ENCODE measurements at places on chromosomes 16 and 17. TPM values are rescaled to one million over a fixed set of nuclear protein-coding genes. Genes with fewer than 3 reads are reported as not detected.

The HOXB1 gene
- polyA plus RNA-seq: 0.30 TPM

The CORO6 gene
- 3.1 TPM for polyA plus RNA-seq

The C1QL1 gene
- 4.0 TPM for polyA plus RNA-seq

The ITGAD gene
- 0.12 TPM for polyA plus RNA-seq

The HOXB9 gene
- polyA plus RNA-seq: 69.7 TPM

The HSD17B1 gene
- 3.0 TPM for polyA plus RNA-seq

The SYT17 gene
- 9.6 TPM for polyA plus RNA-seq

The SAMD14 gene
- polyA plus RNA-seq: 12.9 TPM

The MYH2 gene
- polyA plus RNA-seq: not detected

The CDH5 gene
- polyA plus RNA-seq: 65.9 TPM

The HEXIM1 gene
- 42.9 TPM for polyA plus RNA-seq

The KRT25 gene
- 0.04 TPM for polyA plus RNA-seq

- DNase-seq: peak; percentile 56
Measured at GRCh38 chr17:70168044-70168976, 1.0 kb upstream of the KCNJ2 start.

DNA sequence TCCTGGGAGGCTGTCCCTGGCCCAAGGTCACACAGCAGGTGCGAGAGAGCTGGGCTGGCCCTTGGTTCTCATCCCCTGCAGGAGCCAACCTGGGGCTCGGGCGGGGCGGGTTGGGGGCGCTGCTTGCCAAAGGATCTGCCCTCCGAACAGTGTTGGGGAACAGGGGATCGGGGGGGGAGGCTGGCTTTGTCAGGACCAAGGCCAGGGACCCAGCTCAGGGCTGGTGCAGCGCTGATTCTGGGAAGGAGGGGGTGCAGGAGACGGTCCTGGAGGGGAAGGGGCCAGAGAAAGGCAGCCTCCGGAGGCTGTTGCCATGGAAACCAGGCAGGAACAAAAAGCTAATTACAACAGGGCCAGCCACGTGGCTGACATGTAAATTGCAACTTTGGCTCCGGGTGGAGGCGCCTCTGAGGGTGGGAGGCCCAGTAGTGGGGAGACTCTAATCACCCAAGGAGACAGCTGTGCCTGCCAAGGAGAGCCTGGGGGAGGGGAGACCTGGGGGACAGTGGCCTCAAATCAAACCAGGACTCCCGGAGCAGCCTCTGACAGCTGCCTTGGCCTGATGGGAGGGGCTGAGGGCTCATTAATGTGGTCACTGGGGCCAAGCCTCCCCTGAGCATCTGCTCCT is 1.3 kb downstream of the TUBB3 start:
- DNase-seq: no peak

- DNase-seq: no peak
Measured at GRCh38 chr17:2095536-2095910, 40.6 kb downstream of the HIC1 start.

- no peak for DNase-seq
Measured at GRCh38 chr17:74460241-74460640, 6.2 kb upstream of the CD300A start.

DNA sequence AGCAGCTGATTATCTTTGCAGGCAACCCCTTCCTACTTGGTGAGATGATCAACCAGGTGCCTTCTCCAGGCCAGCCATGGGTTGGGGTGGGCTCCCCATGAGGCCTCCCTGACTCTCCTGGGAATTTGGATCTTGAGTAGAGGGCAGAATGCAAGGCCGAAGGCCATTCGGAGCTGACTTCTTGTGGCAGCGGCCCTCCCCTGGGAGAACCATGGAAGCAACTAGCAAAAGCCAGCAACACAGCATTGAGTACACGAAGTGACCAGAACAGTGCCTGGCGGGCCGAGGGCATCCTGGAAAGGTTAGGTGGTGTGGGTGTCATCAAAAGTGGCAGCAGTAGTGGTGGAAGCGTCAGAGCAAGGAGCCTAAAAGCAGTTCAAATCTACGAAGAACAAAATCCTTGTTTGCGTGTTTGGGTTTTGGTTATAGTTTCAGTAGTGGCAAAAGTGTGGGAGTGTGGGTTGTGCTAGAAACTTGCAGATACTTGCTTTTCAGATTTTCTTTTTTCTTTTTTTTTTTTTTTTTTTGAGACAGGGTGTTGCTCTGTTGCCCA is 2.0 kb upstream of the ALDH3A1 start:
- DNase-seq: no peak

DNA sequence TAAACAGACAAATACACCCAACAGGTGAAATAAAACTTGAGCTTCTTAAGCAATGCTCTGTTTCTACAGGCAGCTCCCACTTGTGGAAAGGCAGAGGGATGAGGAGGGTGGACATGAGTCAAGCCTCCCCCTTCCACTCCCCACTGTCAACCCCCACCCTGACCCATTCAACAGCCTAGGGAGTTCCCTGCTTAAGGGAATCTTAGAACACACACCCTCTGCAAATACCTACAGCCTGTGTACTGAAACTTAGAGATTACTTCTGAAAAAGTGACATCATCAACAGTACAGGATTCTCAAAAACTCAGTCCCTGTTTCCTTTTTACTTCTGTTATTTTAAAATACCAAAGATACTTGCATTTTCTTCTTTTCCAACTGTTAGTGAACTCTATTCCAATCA is 345.4 kb downstream of the SOX9 start:
- no peak for DNase-seq

GRCh38 chr17:21194226-21194625 is 19.7 kb downstream of the TMEM11 start:
- DNase-seq: no peak

GRCh38 chr17:28774206-28774605 is 30.4 kb downstream of the TRAF4 start:
- DNase-seq: no peak

- DNase-seq: no peak
Measured at GRCh38 chr16:10616756-10617640, 36.6 kb upstream of the EMP2 start.

GRCh38 chr16:7437843-7438242 is 105.2 kb downstream of the RBFOX1 start:
- no peak for DNase-seq

GRCh38 chr17:68185820-68186219 is 62.0 kb upstream of the AMZ2 start:
- no peak for DNase-seq

GRCh38 chr17:17676752-17677151 is 4.5 kb upstream of the RAI1 start:
- no peak for DNase-seq

GRCh38 chr16:22705799-22706198 is 108.2 kb upstream of the HS3ST2 start:
- no peak for DNase-seq

DNA sequence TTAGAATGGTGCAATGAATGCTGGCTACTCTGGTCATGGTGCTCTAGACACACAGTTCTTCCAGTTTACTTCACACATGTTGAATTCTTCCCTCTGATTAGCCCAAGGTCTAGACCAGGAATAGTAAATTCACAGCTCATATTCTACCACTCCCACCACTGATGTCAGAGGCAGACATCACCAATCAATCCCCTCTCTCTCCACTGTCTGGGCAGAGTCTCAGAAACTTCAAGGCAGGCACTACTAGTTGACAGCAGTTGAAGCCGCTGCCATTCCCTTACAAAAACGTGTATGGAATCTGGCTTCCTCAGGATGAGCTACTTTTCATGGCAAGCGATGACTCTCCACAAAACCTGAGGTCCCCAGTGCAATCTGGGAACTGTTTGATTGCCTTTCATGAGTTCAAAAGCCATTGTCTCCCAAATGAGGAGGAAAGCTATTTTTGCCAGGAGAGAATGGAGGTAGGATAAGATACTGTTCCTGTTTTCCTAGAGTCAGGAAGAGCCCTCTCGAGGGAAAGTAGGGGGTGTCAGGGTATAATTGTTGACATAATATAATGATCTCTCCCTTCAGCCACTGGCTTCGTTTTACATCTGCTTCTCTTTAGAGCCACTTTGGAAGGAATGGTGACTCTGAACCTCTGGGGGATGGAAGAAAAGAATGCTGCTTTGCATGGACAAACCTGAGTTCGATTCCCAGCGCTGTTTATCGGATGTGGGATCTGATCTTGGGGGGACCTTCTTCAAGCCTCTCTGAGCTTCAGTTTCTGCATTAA is 90.0 kb downstream of the FOXL1 start:
- DNase-seq: no peak

DNA sequence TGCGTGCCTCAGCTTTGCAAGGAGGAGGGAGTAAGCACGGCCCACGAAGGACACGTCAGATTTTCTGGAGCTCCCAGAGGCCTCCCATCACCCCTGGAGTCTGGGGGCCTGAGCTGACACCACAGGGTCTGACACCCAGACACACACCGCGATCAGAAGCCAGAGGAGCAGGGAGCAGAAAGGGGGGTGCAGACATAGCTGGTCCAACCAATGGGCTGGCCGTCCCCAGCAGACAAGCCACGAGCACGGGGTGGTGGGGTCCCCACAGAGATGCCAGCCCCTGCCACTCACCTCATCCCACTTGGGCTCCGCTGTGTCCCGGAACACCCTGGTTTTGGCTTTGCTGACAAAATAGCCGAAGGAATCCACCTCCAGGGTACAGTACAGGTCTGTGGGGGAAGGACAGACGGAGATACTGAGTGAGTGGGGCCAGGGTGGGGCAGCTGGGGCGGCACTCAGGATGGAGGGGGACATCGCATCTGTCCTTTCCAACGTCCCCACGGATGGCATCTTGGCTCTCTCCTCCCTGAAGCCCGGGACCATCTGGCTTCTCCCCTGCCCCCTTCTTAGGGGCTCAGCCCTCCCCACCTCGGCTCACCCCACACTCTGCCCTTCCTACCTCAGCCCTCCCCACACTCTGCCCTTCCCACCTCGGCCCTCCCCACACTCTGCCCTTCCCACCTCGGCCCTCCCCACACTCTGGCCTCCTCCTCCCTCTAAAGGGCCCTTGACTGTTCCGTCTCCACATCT is 53.5 kb downstream of the TIMM22 start:
- DNase-seq: no peak

GRCh38 chr16:88703486-88704309 is 2.5 kb downstream of the RNF166 start:
- no peak for DNase-seq

GRCh38 chr16:1351582-1352362 is at the start of the genes GNPTG and TSR3:
Gene GNPTG (plus strand): TSS chr16:1351931. CDS start chr16:1351966, 35 bp downstream.
Gene TSR3 (minus strand): TSS chr16:1351878. CDS start chr16:1351804, 74 bp downstream.
- DNase-seq: peak; percentile 72

GRCh38 chr17:3732210-3732621 is 8.5 kb downstream of the HASPIN start:
- DNase-seq: no peak
